Stimulated activated CD4-positive, alpha-beta T cell treated with anti-CD3 and anti-CD28 coated beads, Interleukin-1b, Interleukin-23, amount 100 ng/mL, for 4 hours (primary cell): ENCODE measurements at places on chromosomes 5 and 9.

DNA sequence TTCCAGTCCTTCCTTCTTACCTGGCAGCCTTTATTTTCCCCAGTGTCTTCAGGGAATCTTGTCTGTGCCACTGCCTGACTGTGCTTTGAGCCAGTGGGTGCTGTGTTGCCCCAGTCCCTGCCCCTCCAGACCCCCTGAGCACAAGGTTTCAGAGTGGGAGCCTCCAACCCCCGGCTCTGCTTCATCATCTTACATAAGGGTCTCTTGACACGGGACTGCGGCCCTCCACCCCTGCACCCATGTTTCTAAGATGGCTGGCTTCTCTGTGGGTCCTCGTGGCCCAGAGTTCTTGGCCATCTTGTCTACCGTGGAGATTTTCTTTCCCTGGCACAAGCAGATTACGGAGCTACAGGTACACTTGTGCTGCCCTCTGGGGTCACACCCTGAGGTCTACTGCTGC, 194.1 kb downstream of the CACNA1B start:
- no peak for DNase-seq

GRCh38 chr5:169417676-169418075, 116.7 kb upstream of the SLIT3 start:
- no peak for DNase-seq

- DNase-seq = no peak
Observed at GRCh38 chr9:87447547-87448432, 49.9 kb upstream of the DAPK1 start.

DNA sequence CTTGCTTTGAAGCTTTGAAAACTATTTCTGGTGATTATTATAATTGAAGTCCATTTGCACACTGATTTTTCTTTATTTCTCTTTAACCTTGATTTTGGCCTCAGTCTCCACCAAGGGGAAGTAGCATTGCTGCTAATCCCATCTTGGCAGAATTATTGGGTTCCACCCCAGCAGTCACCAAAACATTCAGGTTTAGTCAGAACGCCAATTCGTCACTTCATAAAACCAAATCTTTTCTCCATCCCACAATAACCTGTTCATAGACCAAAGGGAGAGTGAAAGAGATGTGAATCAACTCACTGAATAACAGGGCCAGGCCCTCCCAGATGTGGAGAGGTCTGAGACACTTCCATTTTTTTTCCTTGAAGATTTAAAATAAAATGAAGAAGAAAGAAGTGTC, 95.1 kb upstream of the VCAN start:
- no peak for DNase-seq
